Cardiac fibroblast (primary cell): ENCODE measurements at places on chromosomes 11 and 22.

- peak; percentile 68 for DNase-seq
These were observed 772 bp downstream of the SLC25A45 start for GRCh38 chr11:65381716-65382032.

- no peak for DNase-seq
These were observed 135.0 kb downstream of the CRYBB2 start for GRCh38 chr22:25354456-25354855.

GRCh38 chr11:134393638-134394037 lies 18.4 kb downstream of the B3GAT1 start:
- DNase-seq = no peak

GRCh38 chr11:131146827-131147490 lies 223.5 kb upstream of the NTM start:
- no peak for DNase-seq

DNA sequence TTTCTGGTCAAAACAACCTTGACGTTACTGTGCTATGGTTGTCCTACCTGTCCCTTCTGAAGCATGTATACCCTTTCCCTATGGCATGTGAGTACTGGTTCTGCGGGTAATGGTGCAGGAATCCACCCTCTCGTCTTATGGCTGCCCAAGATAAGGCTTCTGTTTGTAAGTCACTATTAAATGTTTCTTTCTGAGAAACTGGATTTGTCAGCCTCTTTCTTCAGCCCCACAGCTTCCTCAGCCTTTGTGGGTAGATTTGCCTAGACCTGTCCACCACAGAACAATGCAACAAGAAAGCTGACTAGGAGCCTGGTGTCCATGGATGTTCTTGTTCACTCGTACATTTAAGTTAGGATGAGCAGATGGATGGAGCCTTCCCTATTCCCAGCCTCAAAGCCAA lies 14.4 kb downstream of the MMP7 start:
- no peak for DNase-seq

- DNase-seq = no peak
These were observed 13.7 kb downstream of the TENM4 start for GRCh38 chr11:79427126-79427525.

DNA sequence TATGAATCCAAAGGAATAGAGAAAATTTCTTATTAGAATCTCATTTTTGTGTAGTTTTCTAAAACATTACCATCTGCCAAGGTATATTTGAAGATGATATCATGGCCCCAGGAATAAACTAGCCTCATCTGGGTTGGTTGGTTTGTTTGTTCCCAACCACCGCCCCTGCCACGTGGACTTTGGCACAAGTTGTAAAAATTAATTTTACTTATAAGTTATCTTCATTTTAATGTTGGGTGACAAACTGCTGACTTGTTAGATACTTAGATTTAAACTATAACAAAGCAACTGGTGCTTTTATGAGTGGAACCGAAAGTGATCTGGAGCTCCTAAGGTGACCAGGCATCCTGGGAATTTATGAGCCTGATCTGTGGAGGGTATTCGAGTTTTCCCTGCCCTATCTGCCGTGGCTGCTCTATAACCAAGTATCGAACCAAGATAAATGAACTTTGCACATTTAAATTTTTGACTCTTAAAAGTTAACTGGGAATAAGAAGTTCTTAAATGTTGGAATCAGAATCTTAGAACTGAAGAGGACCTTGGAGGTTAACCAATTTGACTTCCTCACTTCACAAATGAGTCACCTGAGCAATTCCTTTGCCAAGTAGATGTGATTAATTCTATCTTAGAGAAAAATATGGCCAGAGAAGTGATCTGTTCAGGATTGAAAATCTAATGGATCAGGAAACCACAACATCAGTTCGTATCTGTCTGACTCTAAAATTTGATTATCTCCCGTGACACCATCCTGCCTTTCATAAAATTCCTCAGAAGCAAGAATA lies 129.1 kb upstream of the ARHGAP42 start:
- DNase-seq = peak; percentile 42
